ENCODE measurements at places on chromosomes 2 and 18.
A peak's percentile ranks its signal among the peaks of the same experiment; 100 is the strongest.

- no peak overlapping the region for H3K27ac ChIP-seq
- peak; percentile 62 for DNase-seq
- no peak overlapping the region for H3K4me3 ChIP-seq
- peaks cover 7% of the 10 kb centered on the region for H3K36me3 ChIP-seq
- H3K4me1 ChIP-seq = peaks cover 9% of the 10 kb centered on the region
These were observed 44.1 kb downstream of the TRAPPC12 start for GRCh38 chr2:3423492-3424170.

GRCh38 chr2:100673691-100674485, 111.1 kb downstream of the PDCL3 start:
- no peak overlapping the region for H3K4me3 ChIP-seq
- H3K27me3 ChIP-seq = no peaks in the 10 kb centered on the region
- no peaks in the 10 kb centered on the region for H3K36me3 ChIP-seq
- H3K4me1 ChIP-seq = peaks cover 4% of the 10 kb centered on the region

- DNase-seq = no peak
- no peak overlapping the region for H3K27ac ChIP-seq
- no peak overlapping the region for H3K4me3 ChIP-seq
These were observed 556.3 kb downstream of the RIT2 start for GRCh38 chr18:42559069-42559690.

DNA sequence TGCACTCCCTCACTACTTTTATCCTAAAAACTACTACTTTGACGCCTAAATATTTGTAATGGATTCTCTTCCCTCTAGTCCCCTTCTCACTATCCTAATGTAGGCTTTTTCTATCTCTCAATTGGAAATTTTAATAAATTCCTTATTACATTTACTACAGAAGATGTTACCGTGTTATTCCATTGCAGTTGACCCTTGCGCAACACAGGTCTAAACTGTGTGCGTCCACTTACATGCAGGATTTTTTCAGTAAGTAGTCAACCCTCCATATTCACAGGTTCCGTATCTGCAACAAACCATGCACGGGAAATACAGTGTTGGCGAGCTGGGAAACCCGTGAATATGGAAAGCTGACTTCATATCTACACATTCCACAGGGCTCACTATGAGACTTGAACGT, 239.8 kb downstream of the XIRP2 start:
- H3K4me1 ChIP-seq = no peaks in the 10 kb centered on the region
- no peak overlapping the region for H3K4me3 ChIP-seq

GRCh38 chr2:48433682-48434081, 96.3 kb upstream of the STON1 start:
- no peaks in the 10 kb centered on the region for H3K27me3 ChIP-seq
- H3K4me3 ChIP-seq = no peak overlapping the region
- H3K36me3 ChIP-seq = no peaks in the 10 kb centered on the region
- DNase-seq = no peak
- H3K4me1 ChIP-seq = no peaks in the 10 kb centered on the region
- H3K27ac ChIP-seq = no peak overlapping the region

DNA sequence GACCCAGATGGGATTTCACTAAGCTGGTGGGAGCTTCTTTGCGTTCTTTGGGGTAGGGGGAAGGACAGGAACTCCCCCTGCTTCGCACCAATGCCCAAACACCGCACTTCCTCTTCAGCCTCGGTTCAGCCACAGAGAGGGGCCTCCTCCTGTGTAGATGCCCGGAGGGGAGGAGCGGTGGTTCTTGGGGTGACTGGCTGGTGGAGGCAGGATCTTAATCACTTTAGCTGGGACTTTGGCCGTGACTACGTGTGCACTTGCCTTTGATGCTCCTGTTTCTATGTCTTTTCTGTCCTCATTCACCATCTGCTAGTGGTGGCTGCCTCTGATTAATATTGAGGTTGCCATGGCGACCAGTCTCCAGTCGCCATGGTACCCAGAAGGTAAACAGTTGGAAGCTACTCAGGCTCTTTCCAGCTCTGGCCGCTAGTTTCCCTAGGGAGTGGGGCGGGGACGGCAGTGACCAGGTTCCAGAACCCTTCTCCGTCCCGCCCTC, 1.9 kb downstream of the CNGA3 start:
- peaks cover 7% of the 10 kb centered on the region for H3K4me1 ChIP-seq
- peak overlapping the region; percentile 30 for H3K4me3 ChIP-seq
- H3K36me3 ChIP-seq = peaks cover 2% of the 10 kb centered on the region

DNA sequence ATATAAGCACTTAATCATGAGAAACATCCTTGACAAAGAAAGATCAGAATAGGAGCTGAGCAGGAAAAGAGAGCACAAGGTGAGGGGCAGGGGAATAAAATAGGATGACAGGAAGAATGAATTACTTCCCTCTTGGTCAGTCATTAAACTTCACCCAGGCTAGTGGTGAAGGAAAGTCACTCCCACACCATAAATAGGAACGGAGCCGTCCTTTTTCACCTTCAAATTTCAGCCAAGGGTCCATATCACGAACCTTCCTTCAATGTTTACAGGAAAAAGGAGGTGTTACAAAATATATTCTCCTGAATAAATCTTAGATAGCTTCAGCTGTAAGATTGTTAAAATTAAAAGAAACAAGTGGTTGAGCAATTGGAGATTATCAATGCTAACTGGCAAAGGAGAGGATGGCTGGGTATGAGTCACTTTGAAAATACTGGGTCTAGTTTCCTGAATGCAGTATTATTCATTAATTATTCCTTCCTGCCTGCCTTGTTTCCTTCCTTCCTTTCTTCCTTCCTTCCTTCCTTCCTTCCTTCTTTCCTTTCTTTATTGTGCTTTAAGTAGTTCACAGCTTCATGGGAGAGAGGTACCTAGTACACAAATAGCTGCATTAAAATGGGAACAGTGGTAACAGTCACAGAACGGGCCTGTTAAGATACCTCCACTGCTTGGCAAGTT, 292.3 kb upstream of the ID2 start:
- H3K4me1 ChIP-seq = peaks cover 2% of the 10 kb centered on the region
- H3K36me3 ChIP-seq = no peaks in the 10 kb centered on the region
- peak overlapping the region; percentile 70 for H3K27ac ChIP-seq
- DNase-seq = no peak
- H3K27me3 ChIP-seq = peaks cover 2% of the 10 kb centered on the region

DNA sequence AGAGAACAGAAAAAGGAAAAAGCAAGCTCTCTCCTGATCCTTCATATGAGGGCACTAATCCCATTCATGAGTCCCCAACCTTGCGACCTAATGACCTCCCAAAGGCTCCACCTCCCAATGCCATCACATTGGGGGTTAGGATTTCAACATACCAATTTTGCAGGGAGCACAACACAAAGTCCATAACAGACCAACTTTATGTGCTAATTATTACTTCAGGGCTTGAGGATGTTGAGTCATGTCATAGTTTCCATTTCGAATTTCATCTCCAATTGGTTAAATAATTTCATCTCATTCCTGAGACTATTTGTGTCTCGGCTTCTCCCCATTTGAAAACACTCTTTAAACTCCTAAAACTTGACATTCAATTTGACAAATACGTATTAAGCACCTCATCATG, 69.9 kb upstream of the KLF7 start:
- peaks cover 38% of the 10 kb centered on the region for H3K4me1 ChIP-seq
- no peak for DNase-seq
- H3K27ac ChIP-seq = peak overlapping the region; percentile 67
- H3K4me3 ChIP-seq = peak overlapping the region; percentile 7

GRCh38 chr2:206176121-206176520, 16.4 kb downstream of the EEF1B2 start:
- H3K4me3 ChIP-seq = no peak overlapping the region
- peaks cover 5% of the 10 kb centered on the region for H3K27me3 ChIP-seq
- no peak for DNase-seq
- H3K4me1 ChIP-seq = no peaks in the 10 kb centered on the region
- no peak overlapping the region for H3K27ac ChIP-seq

DNA sequence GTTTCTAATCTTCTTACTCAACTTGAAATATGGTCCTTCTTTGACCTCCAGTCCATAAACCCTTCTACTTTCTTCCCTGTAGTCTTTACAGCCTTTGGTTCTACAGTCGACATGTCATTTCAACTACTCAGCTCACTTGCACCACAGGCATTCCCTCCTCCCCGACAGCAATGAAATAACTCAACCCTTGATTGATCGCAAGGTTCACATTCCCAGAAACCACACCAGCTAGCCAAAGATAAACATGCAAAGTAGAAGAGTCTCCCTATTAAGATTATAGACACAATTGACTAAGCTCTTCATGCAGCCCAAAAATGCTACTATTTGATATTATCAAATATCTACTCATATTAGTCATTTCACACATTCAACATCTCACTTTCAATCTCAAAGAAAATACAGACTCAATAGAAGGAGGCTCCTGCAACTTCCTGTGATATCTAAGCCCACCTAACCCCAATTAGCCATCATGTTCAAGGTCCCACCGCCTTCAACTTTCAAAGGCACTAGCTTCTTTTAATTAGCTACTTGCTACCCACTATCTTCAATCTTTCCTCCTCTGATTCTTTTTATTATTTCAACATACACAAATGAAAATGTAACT, 50.8 kb downstream of the RTTN start:
- H3K27me3 ChIP-seq = no peaks in the 10 kb centered on the region
- peaks cover 8% of the 10 kb centered on the region for H3K4me1 ChIP-seq
- peaks cover 46% of the 10 kb centered on the region for H3K36me3 ChIP-seq
- no peak for DNase-seq
- no peak overlapping the region for H3K4me3 ChIP-seq

DNA sequence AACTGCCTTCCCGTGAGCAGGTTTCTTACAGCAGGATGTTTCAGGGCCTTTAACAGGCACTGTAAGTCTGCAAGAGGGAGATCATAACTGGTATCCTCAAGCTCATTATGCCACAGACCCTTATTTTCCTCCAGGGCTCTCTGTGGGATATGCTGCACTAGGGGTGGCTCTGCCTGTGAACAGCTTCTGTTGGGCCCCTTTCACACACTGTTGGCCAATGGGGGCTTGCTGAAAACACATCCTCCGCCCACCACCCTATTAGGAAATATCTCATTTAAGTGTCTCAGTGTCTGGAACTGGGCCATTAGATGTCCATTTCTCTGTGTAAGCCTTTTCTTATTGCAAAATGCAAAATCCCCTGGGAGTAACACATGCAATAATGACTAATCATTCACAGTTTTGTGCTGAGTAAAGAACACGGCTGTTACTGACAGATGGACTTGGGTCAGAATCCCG, 414.3 kb upstream of the HS6ST1 start:
- no peaks in the 10 kb centered on the region for H3K36me3 ChIP-seq
- H3K27ac ChIP-seq = no peak overlapping the region
- peaks cover 19% of the 10 kb centered on the region for H3K4me1 ChIP-seq
- DNase-seq = no peak
- H3K27me3 ChIP-seq = peaks cover 26% of the 10 kb centered on the region
- no peak overlapping the region for H3K4me3 ChIP-seq

GRCh38 chr2:211132573-211132972, 576.2 kb downstream of the CPS1 start:
- H3K4me1 ChIP-seq = no peaks in the 10 kb centered on the region
- no peak for DNase-seq
- no peaks in the 10 kb centered on the region for H3K36me3 ChIP-seq
- no peak overlapping the region for H3K4me3 ChIP-seq
- no peaks in the 10 kb centered on the region for H3K27me3 ChIP-seq

All from naive thymus-derived CD8-positive, alpha-beta T cell (primary cell).